AG20443 (cell line): ENCODE measurements at places on chromosomes 12 and 14.

- no peak for DNase-seq
Measured at GRCh38 chr12:48380596-48380995, 29.9 kb upstream of the ZNF641 start.

DNA sequence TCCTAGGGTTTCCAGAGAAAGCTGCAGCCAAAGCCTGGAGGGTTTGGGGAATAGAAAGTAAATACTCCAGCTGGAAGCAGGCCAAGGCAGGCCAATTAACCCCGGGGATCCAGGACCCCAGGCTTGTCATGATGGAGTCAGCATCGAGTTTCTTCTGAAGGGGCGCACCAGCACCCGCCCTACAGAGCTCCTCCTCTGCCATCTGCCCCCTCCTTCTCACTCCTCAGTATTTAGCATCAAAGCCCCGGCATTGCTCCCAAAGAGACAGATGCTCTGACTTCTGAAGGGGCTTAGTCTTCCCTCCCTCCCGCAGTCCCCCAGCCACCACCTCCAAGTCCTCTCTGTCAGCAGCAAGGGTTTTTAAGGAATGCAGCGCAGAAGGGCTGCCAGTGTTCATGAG lies 285.1 kb upstream of the NOS1 start:
- no peak for DNase-seq

- DNase-seq = peak; percentile 94
Measured at GRCh38 chr12:54379398-54380201, 4.9 kb downstream of the ZNF385A start.

DNA sequence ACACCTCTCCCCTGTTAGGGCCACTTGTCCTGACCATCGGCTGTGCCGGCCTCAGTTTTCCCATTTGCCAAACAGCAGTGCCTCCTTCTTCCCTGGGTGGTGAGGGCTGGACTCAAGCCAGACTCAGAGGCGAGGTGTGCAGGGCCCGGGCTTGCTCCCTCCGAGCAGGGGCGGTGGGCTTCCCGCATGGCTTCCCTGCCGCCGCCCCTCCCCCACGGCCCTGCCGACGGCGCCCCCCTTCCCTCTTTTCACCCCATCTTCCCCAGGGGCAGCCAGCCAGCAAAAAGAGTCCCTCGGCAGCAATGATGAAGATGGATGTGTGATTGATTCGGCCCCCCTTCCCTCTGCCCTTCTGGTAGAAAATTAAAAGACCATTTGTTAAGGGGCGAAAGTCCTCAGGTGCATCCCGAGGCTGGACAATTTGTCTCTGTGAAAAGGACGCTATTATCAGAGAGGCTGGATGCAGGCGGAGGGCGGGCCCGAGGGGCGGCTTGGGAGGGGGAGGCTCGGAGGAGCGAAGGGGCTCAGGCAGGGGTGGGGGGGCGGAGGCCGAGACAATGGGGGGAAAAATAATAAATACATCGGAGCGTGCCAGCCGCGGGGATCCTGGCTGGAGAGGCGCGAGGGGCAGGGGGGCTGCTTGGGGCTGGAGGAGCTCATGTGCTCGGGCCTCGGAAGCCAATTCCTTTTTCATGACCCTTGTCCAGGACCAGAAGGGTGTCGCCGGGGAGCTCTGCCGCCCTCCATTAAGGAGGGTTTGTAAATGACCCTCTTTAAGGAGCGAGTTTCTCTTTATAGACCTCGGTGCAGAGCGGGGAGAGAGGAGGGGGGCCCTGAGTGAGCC lies 48.0 kb upstream of the LHX5 start:
- no peak for DNase-seq
